ENCODE measurements at places on chromosomes 5 and 9.

DNA sequence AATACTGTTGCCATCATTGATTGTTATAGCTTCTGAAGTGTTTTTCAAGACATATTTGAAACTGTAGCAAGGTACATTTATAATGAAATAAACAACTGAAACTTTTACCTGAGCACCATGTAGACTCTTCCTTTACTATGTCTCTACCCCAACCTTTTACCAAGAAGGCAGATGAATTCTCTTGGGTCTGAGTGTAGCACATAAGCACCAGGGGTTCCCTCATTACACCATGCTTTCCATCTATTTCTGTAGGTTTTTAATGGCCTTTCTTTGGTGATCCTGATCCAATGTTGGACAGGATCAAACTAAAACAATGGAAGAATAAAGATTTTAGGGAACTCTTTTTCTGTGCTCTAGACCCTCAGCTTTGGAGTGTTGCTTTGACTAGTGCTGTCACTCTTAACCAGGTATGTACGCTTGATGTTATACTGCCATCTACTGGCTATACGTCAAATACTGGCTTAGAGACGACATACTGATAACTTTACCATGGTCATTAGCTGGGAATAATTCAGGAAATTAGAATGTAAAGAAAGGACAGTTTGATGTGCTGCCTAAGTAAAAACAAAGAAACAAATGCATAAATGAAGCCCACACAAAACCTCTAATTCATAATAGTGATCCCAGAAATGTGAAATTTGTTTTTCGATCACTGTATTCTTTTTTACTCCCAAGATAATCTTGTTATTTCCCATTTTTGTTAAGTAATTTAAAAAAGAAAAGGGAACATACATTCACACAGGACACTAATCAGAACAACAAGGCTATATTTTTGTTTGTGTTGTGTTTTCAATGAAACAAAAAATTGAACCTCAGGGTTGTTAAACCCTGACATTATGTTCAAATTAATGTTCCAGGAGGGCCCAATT lies 30.7 kb downstream of the IFNW1 start:
- DNase-seq, result peak; percentile 53

GRCh38 chr9:26811106-26811505 lies 81.5 kb downstream of the CAAP1 start:
- no peak for DNase-seq

DNA sequence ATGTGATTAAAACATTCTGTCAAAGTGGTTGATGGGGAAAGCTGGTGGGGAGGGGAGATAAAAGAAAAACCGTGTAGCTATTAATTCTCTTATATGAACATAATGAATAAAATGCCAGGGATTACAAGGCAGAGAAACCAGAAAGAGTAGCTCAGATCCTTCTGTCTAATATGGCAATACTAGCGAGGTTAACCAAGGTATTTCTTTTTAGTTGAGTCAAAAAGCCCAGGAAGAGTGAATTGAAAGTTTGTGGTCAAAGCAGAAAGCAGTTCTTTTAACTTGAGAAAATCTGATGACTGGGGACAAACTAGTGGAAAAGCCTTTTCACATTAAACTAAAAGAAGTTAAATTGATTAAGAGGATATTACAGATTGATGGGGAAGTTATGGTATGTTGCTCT lies 76.0 kb downstream of the ERBIN start:
- DNase-seq, result peak; percentile 17

- DNase-seq, result peak; percentile 73
Observed at GRCh38 chr9:113673726-113674125, 202.4 kb upstream of the ZNF618 start.

- no peak for DNase-seq
Observed at GRCh38 chr5:147986134-147986757, 77.5 kb upstream of the SPINK5 start.

DNA sequence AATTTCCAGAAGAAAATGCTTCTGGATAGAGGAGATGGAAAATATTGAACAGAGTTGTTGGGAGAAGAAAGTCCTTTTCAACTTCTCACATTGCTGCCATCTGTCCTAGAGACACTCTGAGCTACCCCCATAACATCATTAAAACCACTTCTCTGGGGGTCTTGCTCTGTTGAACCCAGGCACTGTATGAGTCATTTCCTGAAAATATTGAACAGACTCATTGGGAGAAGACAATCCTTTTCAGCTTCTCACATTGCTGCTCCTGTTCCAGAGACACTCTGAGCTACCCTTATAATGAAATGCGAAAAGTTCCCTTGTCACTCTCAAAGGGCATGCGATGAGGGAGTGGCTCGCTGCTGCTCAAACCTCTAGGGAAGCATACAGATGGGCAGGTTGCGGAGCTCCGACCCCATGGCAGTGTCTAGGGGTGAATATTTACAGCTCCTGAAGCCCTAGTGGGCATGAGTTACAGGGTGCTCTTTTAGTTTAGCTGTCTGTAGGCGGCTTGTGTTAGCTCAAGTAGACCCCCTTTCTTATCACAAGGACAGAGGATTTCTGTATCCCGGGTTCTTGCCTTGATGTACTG lies 90.7 kb downstream of the CDKN2A start:
- DNase-seq, result no peak

GRCh38 chr5:95555553-95555952 lies 652 bp downstream of the ARSK start:
- no peak for DNase-seq

- DNase-seq, result no peak
Observed at GRCh38 chr5:138458384-138458783, 6.9 kb upstream of the EGR1 start.

Measured in astrocyte (in vitro differentiated cells and primary cell).